ENCODE measurements at places on chromosomes 4 and X. TPM values are rescaled to one million over a fixed set of nuclear protein-coding genes. Genes with fewer than 3 reads are reported as not detected.

DNA sequence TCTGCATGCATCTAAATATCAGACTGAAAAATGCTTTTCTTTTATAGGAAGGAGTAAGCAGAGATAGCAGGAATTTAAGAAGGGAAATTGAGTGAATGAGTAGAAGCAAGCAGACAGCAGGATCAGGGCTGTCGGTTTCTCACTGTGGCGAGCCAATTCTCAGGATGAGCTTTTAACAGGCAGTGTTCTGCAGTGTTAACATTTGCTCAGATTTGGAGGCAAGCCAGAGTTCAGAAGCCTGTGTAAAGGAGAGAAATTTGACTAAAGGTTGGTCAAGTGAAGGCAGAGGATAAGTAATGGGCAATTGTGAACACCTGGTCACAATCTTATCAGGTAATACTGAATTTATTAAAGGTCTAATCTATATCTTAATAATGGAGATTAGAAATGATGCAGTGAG, 133.3 kb upstream of the MAGEB16 start:
- no peaks in the 10 kb centered on the region for H3K36me3 ChIP-seq
- DNase-seq, result no peak
- H3K4me3 ChIP-seq, result no peak overlapping the region
- H3K27ac ChIP-seq, result no peak overlapping the region
- H3K4me1 ChIP-seq, result no peaks in the 10 kb centered on the region

- no peaks in the 10 kb centered on the region for H3K4me1 ChIP-seq
- peaks cover 2% of the 10 kb centered on the region for H3K27me3 ChIP-seq
- no peak overlapping the region for H3K4me3 ChIP-seq
- no peak overlapping the region for H3K27ac ChIP-seq
- DNase-seq, result no peak
- H3K36me3 ChIP-seq, result no peaks in the 10 kb centered on the region
Measured at GRCh38 chr4:154973244-154974035, 192.4 kb downstream of the RBM46 start.

Gene IBSP
- not detected for total RNA-seq

DNA sequence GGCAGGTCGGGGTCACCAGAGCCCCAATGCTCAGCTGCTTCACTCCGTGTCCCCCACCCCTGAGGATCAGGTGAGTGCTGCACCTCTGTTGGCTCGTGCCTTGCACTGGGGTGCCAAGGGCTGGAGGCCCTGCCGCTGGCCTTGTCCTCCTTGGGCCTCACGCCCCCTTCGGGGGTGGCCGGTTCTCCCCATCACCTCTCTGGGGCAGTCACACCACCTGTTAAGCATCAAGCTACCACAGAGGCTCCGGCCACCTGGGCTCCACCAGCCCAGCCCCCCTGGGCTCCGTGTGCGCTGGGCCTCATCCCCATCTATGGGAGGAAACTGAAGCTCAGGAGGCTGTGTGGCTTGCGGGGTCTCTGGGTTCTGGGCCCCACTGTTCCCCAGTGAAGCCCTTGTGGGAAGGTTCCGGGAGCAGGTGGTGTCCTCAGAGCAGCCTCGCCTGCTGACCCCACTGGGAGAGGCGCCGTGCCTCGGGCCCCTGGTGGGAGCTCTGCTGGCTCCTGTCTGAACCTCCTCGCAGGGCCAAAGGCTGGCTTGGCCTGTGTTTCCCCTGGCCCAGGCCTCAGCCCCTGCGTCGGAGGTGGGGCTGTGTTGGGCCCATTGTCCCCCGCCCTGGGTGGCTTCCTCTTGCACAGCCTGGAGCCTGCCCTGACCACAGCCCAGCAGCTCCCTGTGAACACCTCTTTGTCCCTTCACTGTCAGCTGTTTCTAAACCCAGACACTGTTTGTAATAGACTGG, 30.8 kb downstream of the DOK7 start:
- no peak overlapping the region for H3K27ac ChIP-seq
- peaks cover 1% of the 10 kb centered on the region for H3K4me1 ChIP-seq
- H3K27me3 ChIP-seq, result peaks cover 16% of the 10 kb centered on the region
- no peaks in the 10 kb centered on the region for H3K36me3 ChIP-seq
- no peak overlapping the region for H3K4me3 ChIP-seq
- DNase-seq, result no peak

- peak within 1 kb of the TSS; percentile 97 for H3K4me3 ChIP-seq
- peak; percentile 95 for DNase-seq
- H3K27me3 ChIP-seq, result no peaks in the 10 kb centered on the region
- peaks cover 17% of the 10 kb centered on the region for H3K36me3 ChIP-seq
Measured at GRCh38 chr4:77156912-77157858, at the start of gene CCNG2. Gene CCNG2 (plus strand): TSS chr4:77157207. CDS start chr4:77158533, 1,326 bp downstream.

GRCh38 chrX:129659141-129659540, 4.4 kb upstream of the APLN start:
- peaks cover 5% of the 10 kb centered on the region for H3K27me3 ChIP-seq
- DNase-seq, result no peak
- H3K4me3 ChIP-seq, result no peak overlapping the region
- H3K4me1 ChIP-seq, result peaks cover 17% of the 10 kb centered on the region

- peaks cover 27% of the 10 kb centered on the region for H3K4me1 ChIP-seq
- H3K36me3 ChIP-seq, result peaks cover 2% of the 10 kb centered on the region
- H3K27ac ChIP-seq, result peak overlapping the region; percentile 85
- no peak for DNase-seq
- H3K4me3 ChIP-seq, result peak overlapping the region; percentile 86
- no peaks in the 10 kb centered on the region for H3K27me3 ChIP-seq
Measured at GRCh38 chrX:155071694-155072280, 479 bp downstream of the BRCC3 start.

Gene RBMX2
- total RNA-seq, result 20.1 TPM

- peaks cover 1% of the 10 kb centered on the region for H3K36me3 ChIP-seq
- H3K4me3 ChIP-seq, result no peak overlapping the region
- DNase-seq, result no peak
- no peak overlapping the region for H3K27ac ChIP-seq
Measured at GRCh38 chrX:12390301-12390700, 252.0 kb downstream of the FRMPD4 start.

Gene F9
- total RNA-seq, result not detected

GRCh38 chr4:87026800-87027495, 92.1 kb downstream of the AFF1 start:
- no peak for DNase-seq
- H3K4me3 ChIP-seq, result no peak overlapping the region
- no peak overlapping the region for H3K27ac ChIP-seq
- H3K36me3 ChIP-seq, result peaks cover 2% of the 10 kb centered on the region
- H3K4me1 ChIP-seq, result peaks cover 35% of the 10 kb centered on the region
- H3K27me3 ChIP-seq, result no peaks in the 10 kb centered on the region

GRCh38 chr4:123564758-123565346, 168.3 kb downstream of the SPRY1 start:
- no peak for DNase-seq
- H3K36me3 ChIP-seq, result peaks cover 2% of the 10 kb centered on the region
- H3K4me3 ChIP-seq, result no peak overlapping the region
- peaks cover 14% of the 10 kb centered on the region for H3K4me1 ChIP-seq
- no peaks in the 10 kb centered on the region for H3K27me3 ChIP-seq

DNA sequence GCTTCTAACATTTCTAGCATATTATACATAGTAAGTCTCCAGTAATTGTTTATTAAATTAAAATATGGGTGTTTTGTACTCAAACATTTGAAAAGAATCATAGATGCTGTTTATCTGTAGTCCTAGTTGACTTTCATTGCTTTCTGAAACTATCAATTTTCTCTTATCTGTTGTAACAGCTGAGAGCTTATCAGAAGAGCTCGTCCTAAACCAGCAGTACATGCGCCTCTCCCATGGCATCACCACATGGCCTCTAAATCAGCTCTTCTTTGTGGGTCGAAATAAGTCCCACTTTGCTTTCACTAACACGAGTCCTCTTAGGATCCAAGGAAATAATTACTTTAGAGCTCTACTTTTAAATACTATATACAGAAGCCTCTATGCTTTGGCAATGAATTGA, 55.1 kb downstream of the PPP3CA start:
- H3K27me3 ChIP-seq, result no peaks in the 10 kb centered on the region
- DNase-seq, result no peak
- H3K4me1 ChIP-seq, result peaks cover 33% of the 10 kb centered on the region
- H3K36me3 ChIP-seq, result no peaks in the 10 kb centered on the region

- DNase-seq, result no peak
- H3K36me3 ChIP-seq, result no peaks in the 10 kb centered on the region
- no peaks in the 10 kb centered on the region for H3K27me3 ChIP-seq
- no peak overlapping the region for H3K27ac ChIP-seq
- no peaks in the 10 kb centered on the region for H3K4me1 ChIP-seq
Measured at GRCh38 chr4:89397441-89397840, 89.8 kb upstream of the GPRIN3 start.

DNA sequence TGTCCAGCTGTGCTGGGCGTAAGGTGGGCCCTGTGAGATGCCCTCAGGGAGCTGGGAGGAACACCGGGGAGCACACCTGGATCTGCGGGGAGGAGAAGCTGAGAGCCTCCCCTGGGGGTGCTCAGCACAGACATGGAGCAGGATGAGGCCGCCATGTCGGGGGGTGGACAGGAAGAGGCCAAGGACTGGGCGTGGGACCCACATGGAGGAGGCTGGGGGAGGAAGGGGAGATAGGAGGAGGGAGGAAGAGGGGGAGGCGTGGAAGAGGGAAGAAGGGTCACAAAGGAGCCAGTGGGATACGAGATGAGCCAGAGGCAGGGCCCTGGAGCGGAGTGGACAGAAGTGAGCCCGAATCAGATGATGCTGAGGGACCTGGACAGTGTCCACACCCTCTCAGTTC, 66.3 kb downstream of the ZFYVE28 start:
- H3K27me3 ChIP-seq, result peaks cover 9% of the 10 kb centered on the region
- H3K36me3 ChIP-seq, result no peaks in the 10 kb centered on the region
- no peak overlapping the region for H3K4me3 ChIP-seq
- H3K4me1 ChIP-seq, result no peaks in the 10 kb centered on the region
- DNase-seq, result peak; percentile 81
- no peak overlapping the region for H3K27ac ChIP-seq

DNA sequence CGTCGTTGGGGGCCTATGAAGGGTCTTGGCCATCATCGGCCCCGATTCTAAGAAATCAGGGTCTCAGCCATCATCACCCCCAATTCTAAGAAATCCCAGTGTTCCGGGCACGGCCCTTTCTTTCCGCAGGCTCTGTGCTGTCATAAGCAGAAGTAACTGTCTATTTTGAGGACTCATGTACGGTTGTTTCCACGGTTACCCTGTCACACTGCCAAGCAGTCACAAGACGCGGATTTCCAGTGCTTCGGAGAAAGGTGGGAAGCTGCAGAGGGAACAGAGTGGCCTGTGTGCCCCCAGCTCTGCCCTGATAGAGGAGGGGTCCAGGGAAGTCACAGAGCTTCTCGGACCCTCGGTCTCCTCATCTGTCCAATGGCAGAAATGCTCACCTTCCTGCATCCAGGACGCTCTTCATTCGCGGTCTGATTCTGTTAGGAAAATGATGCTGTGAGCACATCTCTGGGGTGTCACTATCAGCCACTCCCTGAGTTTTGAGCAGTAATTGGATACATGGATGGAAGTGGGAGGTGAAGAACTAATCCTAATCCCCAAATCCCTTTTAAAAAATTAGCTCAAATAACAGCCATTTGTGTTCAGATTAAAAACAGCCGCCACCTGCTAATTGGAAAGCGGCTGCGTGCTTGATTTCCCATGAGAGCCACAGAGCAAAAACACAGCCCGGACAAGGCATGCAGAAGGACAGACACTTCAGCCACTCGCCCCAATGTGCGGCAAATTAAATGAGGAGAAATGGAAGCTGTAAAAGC, 73.1 kb downstream of the WFS1 start:
- no peaks in the 10 kb centered on the region for H3K4me1 ChIP-seq
- no peak overlapping the region for H3K4me3 ChIP-seq
- no peak for DNase-seq

DNA sequence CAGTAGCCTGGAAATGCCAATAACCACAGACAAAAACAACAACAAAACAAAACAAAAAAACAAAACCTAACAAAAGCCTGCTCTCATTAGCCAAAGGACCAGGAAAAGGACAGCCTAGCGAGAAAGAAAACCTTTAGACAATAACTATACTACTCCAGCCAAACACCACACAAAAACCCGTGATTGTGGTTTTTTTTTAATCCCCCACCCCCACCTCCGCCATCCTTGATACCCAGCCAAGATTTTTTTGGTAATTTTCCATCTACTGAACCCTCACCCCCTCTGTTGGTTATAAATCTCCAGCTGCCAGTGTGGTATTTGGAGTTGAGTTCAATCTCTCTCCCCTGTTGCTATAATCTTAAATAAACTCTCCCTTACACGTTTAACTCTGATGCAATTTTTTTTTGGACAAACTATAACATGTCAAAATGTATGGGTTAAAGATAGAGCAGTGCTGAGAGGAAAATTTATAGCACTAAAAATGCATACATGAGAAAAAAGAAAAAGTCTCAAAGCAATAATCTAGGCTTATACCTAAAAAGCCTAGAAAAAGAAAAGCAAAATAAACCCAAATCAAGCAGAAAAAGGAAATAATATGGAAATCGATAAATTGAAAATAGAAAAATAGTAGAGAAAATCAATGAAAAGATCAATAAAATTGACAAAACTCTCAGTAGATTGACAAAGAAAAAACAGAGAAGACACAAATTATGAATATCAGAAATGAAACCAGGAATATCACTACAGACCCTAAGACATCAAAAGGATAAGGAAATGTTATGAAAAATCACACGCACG, 83.7 kb downstream of the NAT8L start:
- H3K27ac ChIP-seq, result no peak overlapping the region
- DNase-seq, result no peak
- H3K4me3 ChIP-seq, result no peak overlapping the region
- H3K36me3 ChIP-seq, result peaks cover 8% of the 10 kb centered on the region
- no peaks in the 10 kb centered on the region for H3K27me3 ChIP-seq
- peaks cover 10% of the 10 kb centered on the region for H3K4me1 ChIP-seq

DNA sequence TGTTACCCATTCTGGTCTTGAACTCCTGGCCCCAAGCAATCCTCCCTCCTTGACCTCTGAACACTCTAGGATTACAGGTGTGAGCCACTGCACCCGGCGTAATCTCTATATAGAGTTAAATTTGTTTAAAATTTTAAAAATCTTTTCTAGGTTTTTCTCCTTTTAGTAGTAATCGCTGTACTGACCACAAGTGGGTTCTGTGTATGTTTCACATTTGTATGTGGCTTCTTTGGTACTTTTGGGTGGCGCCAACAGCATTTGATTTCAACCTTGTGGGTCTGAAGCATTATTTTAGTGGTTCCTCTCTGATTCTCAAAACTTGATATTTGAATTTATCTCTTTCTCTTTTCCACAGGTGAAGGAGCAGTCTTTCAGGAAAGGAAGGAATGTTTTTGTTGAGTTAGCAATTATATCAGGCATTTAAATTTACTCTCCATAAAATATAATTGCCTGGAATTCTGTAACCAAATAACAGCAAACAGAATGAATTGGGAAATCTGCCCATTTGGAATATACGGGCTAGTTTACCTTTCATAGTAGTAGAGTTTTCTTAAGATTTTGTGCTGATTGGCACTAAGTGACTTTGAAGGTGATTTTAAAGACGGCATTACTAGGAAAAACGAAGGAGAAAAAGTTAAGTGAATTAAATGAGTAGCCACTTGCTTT, 29.5 kb downstream of the ARHGAP10 start:
- DNase-seq, result no peak
- peaks cover 12% of the 10 kb centered on the region for H3K36me3 ChIP-seq
- no peak overlapping the region for H3K4me3 ChIP-seq

GRCh38 chr4:128565054-128565453, 244.4 kb upstream of the JADE1 start:
- no peak for DNase-seq
- no peak overlapping the region for H3K27ac ChIP-seq
- H3K36me3 ChIP-seq, result no peaks in the 10 kb centered on the region

GRCh38 chr4:14596028-14596427, 406.3 kb upstream of the CPEB2 start:
- H3K36me3 ChIP-seq, result no peaks in the 10 kb centered on the region
- no peak overlapping the region for H3K27ac ChIP-seq
- no peak overlapping the region for H3K4me3 ChIP-seq
- no peak for DNase-seq
- peaks cover 6% of the 10 kb centered on the region for H3K27me3 ChIP-seq
- no peaks in the 10 kb centered on the region for H3K4me1 ChIP-seq

Gene MAP9
- total RNA-seq, result 17.9 TPM

All from osteocyte (in vitro differentiated cells).